ENCODE measurements at places on chromosomes 5 and 9.

GRCh38 chr5:126716861-126717260 lies 60.1 kb upstream of the LMNB1 start:
- DNase-seq, result no peak

DNA sequence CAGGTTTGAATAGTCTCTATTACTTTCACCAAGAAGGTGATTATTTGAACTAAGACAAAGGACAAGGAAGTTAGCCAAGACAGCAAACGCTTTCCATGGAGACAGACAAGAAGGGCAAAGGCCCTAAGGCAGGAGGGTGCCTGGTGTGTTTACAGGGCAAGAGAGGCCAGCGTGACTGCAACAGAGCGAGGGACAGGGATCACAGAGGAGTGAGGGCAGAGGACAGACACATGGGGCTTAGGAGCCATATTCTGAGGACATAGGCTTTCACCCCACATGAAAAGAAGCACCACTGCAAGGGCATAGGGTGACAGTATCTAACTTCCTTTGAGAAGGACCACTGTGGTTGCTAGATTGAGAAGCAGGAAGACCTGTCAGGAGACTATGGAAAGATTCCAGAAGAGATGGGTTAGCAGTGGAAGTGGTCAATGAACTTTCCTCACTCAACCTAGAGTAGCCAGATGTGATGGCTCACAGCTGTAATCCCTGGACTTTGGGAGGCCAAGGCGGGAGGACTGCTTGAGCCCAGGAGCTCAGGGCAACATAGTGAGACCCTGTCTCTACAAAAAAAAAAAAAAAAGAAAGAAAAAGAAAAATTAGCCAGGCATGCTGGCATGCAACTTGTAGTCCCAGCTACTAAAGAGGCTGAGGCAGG lies 5.0 kb upstream of the HAVCR1 start:
- DNase-seq, result no peak

GRCh38 chr9:134099123-134099761 lies 31.4 kb upstream of the BRD3 start:
- peak; percentile 73 for DNase-seq

- no peak for DNase-seq
Measured at GRCh38 chr5:17356551-17356950, 139.1 kb downstream of the BASP1 start.

DNA sequence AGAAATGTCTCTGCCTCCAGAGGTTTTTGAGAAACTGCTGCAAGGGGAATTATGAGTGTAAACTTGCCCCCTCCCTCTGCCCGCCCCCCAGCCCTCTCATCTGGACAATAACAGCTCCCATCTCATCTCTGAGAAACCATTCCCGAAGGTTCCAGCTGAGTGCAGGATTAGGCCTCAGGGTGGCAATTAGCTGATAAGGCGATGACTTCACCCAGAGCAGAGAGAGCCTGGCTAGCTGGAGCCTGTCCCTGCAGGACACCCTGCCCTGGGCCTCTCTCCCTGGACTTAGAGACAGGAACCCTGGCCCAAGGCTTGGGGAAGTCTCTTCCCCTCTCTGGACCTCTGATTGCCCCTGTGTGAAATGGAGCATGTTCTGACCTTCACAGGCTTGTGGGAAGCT lies 45.7 kb upstream of the HAND1 start:
- no peak for DNase-seq

- DNase-seq, result no peak
Measured at GRCh38 chr9:87849144-87849758, 33.4 kb upstream of the SPATA31E1 start.

DNA sequence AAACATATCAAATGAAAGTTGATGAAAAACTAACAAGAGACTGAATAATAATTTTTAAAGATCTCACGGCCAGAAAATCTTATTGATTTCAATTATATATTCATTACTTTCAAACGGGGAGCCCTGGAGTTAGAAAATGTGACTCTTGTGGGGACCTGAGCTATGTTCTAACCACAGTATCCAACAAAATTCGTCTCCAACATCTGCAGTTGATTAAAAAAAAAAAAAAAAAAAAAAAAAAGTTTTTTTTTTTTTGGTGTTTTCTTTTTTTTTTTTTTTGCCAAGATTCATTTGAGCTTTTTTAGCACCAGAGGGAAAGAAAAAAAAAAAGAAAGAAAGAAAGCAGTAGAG lies 144.3 kb upstream of the PIK3R1 start:
- DNase-seq, result no peak

DNA sequence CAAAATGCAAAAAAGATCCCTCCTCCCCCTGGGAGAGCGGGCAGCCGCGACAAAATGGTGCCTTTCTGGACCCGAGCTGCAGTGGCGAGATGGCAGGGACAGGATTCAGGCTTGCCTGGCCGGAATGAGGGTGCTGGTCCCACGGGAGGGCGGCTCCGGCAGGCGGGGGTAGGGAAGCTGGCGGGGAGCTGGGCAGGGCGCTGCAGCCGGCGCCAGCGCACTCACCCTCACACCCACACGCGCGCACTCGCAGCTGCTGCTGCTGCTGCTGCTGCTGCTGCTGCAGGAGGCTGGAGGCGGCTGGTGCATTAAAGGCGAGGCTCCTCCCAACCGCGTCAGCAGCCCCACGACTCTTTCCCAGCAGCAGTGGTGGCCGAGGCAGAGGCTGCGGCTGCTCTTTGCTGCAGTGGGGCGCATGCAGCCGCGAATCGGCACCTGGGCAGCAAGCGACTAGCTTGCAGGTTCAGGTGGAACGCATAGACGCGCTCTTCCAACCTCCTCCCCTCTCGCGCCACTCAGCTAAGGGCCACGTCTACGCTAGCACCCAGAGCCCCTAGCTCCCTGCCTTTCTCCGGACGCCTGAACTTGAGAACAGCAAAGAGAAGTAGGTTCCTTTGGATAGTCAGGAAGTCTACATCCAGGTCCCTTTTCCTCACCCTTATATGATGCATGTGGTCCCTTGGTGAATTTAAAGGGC lies at the start of gene PPP2R2B:
Gene PPP2R2B, minus strand, starts transcription at position 282 of the 697 bp plus-strand sequence.
- DNase-seq, result peak; percentile 54

- no peak for DNase-seq
Measured at GRCh38 chr5:100643473-100643872, 108.3 kb downstream of the FAM174A start.

- DNase-seq, result no peak
Measured at GRCh38 chr5:14202462-14202861, 59.3 kb downstream of the TRIO start.

GRCh38 chr9:77871483-77871882 lies 160.1 kb downstream of the GNAQ start:
- DNase-seq, result no peak

GRCh38 chr5:72179028-72179815 lies 71.9 kb downstream of the MAP1B start:
- no peak for DNase-seq

DNA sequence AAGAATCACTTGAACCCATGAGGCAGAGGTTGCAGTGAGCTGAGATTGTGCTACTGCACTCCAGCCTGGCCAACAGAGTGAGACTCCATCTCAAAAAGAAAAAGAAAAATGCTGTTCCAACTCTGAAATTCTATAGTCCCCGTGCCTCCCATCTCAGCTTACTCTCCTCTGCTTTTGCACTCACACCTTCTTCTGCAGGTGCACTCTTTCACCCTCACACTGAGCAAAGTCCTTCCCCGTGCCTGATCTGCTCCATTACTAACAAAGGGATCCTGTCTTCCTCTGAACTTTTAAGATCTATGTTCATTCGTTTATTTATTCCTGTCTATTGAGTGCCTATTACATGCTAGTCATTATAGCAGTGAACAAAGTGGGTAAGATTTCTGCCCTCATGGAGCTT lies 47.8 kb downstream of the SUSD1 start:
- DNase-seq, result no peak

GRCh38 chr5:133200256-133200655 lies 148.4 kb downstream of the HSPA4 start:
- no peak for DNase-seq

GRCh38 chr9:81855538-81855937 lies 72.7 kb upstream of the SPATA31D4 start:
- DNase-seq, result no peak

DNA sequence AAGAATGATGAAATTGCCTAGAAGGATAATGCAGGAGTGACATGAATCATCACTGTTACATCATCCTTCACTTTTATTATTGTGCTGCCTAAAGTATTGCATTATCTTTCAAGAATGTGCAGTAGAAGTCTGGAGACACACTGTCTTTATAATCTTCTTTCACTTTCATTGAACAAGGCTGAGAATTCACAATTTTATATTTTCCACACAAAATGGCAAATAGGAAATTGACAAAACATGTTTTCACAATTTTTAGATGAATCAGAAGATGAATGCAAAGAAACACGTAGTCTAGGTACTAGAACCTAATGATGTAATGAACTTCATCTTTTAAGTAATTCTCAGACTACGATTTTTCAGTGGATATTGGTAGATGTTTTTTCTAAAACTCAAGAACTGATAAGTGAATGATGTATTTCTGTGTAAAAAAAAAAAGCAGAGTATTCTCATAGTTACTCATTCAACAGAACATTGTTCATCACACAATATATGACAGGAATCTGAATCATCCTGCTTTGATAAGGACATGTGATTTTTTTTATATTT lies 131.5 kb upstream of the GRHPR start:
- no peak for DNase-seq

GRCh38 chr5:115471345-115472063 lies 73.1 kb downstream of the FEM1C start:
- DNase-seq, result no peak

- no peak for DNase-seq
Measured at GRCh38 chr5:116989995-116990394, 415.4 kb upstream of the SEMA6A start.

GRCh38 chr9:127174386-127175318 lies 52.2 kb upstream of the ANGPTL2 start:
- no peak for DNase-seq

All from activated CD4-positive, alpha-beta T cell treated with anti-CD3 and anti-CD28 coated beads, Interleukin-2, amount 50 U/mL, for 48 hours (primary cell).